Activated T-helper 1 cell treated with anti-CD3 and anti-CD28 coated beads, Interleukin-2, amount 50 U/mL, for 16 hours (primary cell): ENCODE measurements at places on chromosomes 4 and X.

GRCh38 chr4:81746773-81747172 is 275.1 kb upstream of the RASGEF1B start:
- no peak for DNase-seq

DNA sequence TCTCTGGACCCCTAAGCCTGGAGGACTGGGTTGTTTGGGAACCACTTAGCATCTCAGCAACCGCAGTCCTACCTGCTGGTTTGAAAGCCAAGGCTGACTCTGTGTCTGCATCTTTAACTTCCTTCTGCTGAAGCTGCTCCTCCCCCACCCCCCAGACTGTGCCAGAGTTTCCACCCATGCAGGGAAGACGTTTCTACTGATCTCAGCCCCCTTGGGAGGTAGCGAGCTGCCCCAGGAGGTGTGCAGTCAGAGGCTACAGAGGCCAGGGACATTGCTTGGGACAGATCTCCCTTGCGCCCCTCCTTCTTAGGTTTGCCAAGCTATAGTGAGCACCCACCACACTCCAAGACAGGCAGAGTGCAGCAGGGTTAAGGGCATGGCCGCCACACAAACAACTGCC is 4.7 kb upstream of the FATE1 start:
- no peak for DNase-seq

- DNase-seq, result no peak
Observed at GRCh38 chr4:36394352-36394903, 113.0 kb downstream of the DTHD1 start.

GRCh38 chr4:123806056-123806455 is 409.5 kb downstream of the SPRY1 start:
- DNase-seq, result no peak

DNA sequence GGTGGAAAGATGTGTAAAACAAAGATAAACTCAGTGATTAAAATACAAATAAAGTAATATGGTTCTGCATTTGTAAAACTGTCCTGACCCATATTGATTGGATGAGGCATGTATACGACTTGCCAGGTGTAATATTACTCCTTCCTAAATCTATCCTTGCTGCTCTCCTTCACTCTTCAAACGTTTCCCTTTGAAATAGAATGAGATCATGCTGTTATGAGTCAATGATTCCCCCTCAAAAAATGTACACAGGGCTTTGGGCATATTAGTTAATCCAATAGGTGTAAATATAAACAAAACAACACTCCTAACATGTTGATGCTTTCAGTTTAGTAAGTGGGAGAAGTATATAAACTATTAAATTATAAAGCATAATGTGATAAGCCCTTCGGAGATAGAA is 117.4 kb upstream of the GPM6A start:
- no peak for DNase-seq

DNA sequence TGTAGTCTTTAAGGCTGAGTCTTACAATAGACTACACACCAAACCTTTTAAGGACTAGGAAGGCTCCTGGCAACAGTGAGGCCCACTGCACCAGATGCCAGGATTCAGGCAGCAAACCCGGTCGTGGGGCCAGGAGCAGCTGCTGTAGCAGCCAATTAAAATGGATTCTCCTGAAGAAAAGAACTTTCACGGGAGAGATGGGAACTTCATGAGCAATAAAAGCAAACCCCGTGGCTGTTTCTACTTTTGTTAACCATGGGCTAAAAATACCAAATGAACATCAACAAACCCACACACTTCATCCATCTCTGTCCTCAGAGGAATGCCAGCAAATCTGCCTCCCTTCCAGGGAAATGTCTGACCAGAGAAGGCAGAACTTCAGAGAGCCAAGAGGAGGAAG is 101.4 kb downstream of the BTC start:
- no peak for DNase-seq

- DNase-seq, result no peak
Observed at GRCh38 chr4:157151711-157152110, 68.8 kb upstream of the GRIA2 start.

DNA sequence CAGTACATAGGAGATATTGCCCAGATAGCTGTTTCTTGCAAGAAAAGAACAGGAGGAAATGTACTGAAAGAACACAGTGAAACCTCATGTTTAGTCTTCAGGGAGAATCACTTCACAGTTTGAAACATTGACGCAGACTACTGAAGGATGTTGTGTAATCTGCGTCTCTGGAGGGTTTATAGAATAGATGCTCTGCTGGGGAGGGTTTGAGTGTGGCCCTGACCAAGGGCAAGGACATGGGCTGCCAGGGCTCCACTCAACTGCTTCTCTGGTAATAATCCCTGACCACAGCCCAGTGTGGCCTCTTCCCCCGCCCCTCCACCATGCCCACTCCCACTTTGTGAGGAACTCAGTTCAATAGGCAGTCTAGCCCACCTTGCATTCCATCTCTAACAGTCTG is 15.8 kb upstream of the ACE2 start:
- no peak for DNase-seq

GRCh38 chrX:20361081-20361889 is 94.6 kb upstream of the RPS6KA3 start:
- DNase-seq, result no peak

- no peak for DNase-seq
Observed at GRCh38 chrX:10011261-10011931, 44.2 kb downstream of the CLDN34 start.

DNA sequence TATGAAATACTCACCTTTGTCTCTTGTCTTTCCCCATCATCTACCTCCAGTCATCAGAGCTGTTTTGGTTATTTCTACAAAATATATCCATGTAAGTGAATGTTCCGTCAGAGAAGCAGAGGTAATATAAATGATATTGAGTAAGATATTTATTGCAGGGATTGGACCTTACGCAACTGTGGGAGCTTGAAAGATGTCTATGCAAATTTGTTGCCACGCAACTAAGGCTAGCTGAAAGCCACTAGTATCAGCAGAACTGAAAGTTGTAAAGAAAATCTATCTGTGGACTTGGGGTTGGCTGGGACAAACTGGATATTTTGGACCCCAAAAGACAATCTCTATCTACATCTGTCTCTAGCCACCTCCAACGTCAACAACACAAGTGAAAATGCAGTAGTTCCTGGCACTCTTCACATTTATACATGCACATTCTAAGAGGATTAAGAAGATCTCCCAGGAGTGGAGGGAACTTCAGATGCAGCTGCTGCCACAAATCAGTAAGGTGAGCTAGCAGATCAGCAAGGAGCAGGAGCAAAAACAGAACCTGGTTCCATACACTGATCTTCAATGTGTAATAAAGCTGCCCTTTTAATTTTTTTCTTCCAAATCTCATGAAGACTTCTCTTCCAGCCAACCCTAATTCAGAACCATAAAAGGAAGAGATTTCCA is 8.5 kb upstream of the CCSER1 start:
- DNase-seq, result no peak

GRCh38 chr4:133046156-133046555 is 102.9 kb upstream of the PCDH10 start:
- DNase-seq, result no peak

DNA sequence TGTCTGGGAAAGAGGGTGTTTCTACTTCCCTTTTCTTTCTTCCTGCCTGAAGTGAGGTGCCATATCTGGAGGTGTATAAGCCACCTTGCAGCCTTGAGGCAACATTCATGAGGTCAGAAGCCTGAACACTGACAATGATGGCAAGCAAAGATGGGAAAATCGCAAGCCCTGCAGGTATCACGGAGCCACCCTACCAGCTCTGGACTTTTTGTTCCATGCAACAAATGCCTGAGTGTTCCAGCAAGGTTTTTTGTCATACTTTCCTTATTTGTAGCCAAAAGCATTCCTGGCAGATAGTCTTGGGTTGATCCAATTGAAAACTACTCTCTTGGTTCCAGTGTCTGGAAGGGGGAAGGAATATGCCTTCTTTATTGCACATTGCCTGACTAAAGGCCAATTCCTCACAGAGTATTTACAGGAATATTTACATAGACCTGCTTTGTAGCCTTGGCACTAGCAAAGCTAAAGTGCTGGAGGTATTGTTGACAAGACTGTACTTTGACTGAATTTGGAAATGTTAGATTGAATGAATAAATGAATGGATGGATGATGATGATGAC is 14.4 kb upstream of the SOD3 start:
- DNase-seq, result no peak

DNA sequence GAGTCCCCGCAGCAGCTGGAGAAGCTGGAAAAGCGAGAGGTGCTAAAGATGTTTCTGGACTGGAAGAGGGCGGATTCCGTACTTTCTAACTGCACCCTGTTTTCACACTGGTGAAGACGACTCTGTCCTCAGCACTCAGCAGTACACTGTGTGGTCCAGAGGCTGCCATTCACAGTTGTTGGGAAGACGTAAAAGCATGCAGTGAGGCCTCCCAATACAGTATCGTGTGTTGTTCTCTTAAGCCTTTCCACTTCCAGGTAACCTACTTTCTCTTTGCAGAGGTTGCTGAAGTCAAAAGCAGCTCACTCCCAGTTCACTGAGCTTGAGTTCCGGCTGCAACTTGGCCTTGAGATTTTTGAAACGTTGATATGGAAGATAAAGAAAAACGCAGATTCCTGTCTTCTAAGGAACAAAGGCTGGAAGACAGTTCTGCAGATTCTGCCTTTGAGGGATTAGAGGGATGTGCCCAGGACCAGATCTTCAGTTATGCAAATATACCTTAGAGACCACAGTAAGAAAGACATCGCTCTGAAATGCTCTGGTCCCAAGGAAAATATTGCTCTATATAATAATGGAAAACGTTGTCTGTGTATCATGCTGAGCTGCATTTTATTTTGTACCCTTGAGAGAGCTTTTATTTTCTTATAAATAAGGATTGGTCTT is 540.9 kb downstream of the TRIML1 start:
- no peak for DNase-seq

GRCh38 chr4:153520801-153521329 is 54.7 kb downstream of the TMEM131L start:
- no peak for DNase-seq

- DNase-seq, result no peak
Observed at GRCh38 chr4:188195389-188195985, 56.2 kb downstream of the TRIML1 start.

DNA sequence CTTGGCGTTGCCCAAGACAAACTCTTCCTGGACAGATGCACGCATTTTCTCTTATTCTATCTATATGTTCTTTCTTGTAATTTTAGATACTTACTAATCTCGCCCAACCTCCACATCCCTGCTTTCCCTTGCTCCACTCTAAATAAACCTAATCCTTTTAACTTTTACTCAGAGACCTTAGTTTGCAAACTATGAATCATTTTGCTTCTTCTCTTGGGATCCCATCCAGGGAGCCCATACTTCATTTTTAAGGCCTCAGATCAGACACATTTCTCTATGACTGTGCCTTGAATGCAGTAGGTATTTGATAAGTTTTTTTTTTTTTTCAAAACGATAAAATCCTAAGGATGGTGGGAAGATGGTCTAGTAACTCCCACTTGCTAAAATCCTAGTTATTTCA is 353.8 kb upstream of the HAND2 start:
- no peak for DNase-seq

DNA sequence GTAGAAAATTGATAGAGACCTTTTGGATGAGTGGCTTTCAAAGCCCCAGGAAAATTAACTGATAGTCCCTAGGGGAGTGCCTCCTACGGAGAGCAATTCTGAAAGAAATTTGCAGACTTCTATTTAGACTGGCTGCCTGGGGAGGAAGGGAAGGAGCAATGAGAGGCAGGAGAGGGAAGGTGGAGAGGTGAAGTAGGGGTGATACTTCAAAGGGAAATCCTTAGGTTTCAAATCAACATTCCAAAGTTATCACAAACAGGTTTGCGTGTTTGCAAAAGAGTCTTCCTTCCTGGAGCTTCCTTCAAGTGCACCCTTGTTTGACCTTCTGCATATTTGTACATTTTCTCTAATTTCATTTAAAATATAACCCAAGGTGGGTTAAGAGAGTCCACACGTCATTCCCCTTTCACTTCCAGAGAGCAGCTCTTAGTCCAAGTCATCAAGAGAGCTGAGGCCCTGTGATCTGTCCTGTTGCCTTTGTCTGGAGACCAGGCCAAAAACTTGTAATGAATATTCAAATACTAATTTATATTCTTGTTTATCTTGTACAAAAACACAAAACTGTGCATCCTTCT is 157.8 kb downstream of the CLCN4 start:
- DNase-seq, result no peak

- peak; percentile 2 for DNase-seq
Observed at GRCh38 chr4:67327245-67328017, 217.9 kb downstream of the CENPC start.

DNA sequence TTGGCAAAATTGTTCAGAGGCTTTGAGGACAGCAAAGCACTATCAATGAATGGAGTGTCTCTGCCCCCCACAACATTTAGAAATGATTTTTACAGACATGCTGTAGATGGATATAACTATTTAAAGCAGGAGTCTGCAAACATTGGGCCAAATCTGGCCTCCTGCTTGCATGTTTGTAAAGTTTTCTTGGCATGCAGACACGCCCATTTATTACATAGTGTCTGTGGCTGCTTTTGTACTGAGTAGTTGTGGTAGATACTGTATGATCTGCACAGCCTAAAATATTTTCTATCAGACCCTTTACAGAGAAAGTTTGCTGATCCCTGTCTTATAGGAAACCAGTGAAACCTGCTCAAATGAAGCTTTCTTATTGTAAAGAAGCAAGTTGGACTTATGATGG is 45.5 kb upstream of the PHEX start:
- no peak for DNase-seq

GRCh38 chr4:29310252-29310651 is 1409.9 kb upstream of the PCDH7 start:
- no peak for DNase-seq

GRCh38 chr4:10117359-10118047 is 904 bp upstream of the WDR1 start:
- no peak for DNase-seq

- DNase-seq, result no peak
Observed at GRCh38 chr4:8278009-8278395, 8.4 kb downstream of the HTRA3 start.

- DNase-seq, result no peak
Observed at GRCh38 chr4:113157086-113157857, 107.8 kb downstream of the ANK2 start.

- DNase-seq, result no peak
Observed at GRCh38 chr4:59409647-59410046, 1790.5 kb upstream of the ADGRL3 start.

DNA sequence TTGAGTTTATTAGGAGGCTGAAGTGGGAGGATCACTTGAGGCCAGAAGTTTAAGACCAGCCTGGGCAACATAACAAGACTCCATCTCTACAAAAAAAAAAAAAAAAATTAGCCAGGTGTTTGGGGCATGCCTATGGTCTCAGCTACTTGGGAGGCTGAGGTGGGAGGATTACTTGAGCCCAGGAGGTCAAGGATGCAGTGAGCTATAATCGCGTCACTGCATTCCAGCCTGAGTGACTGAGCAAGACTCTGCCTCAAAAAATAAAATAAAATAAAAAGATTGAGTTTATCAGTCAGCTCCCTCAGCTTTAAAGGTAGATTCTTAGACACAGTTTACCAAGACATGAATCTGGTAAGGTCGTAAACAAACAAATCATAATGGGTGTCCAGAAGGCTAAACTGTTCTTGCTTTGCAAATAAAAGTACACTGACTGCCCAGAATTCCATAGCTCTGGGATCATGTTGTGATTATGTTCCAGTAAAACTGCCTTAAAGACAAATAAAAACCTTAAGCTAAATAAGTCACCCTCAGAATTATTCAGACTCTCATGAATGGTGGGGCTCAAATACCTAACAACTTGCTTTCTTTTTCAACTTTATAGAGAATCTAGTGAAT is 18.7 kb downstream of the APOO start:
- no peak for DNase-seq
